ENCODE measurements at places on chromosomes 13 and 19.

GRCh38 chr13:21171420-21171819 lies 4.9 kb downstream of the SKA3 start:
- DNase-seq: no peak

DNA sequence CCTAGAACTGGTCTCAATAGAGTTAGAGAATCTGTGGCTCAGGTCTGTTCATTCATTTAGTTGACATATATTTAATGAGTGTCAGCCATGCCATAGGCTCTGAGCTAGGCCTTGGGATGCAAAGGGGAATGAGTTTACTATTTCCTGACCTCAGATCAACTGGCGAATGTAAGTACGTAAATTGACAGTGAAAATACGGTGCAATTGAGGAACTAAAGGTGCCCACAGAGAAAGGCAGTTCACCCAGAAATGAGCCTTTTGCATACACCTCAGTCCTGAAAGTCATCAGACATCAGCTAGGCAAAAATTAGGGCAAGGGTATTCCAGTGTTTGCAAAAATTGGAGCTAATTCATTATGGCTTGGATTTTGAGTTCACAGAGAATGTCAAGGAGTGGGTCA lies 20.6 kb upstream of the UPF3A start:
- no peak for DNase-seq

DNA sequence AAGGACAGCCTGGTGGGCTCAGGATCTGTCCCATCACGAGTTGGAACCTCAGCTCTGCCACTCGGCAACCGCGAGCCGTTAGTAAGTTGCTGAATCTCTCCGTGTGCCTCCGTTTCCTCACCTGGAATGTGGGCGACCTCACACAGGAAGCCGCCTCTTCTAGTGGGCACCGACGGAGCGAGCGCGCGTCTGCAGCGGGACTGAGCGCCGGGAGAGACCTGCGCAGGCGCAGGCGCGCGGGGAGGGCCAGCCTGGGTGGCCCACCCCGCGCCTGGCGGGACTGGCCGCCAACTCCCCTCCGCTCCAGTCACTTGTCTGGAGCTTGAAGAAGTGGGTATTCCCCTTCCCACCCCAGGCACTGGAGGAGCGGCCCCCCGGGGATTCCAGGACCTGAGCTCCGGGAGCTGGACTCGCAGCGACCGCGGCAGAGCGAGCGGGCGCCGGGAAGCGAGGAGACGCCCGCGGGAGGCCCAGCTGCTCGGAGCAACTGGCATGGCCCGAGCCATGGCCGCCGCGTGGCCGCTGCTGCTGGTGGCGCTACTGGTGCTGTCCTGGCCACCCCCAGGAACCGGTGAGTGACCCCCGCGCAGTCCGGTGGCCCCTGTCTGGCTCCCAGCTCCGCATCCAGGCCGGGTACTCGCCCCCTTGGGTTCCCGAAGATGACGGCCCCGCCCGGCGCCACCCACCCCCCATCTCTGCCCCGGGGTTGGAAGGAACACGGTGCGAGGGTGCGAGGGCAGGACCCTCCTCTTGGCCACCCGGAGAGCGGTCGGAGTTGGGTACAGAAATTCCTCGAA lies at the start of gene PVR:
TSS of gene PVR (plus strand) at position 306 of the 797 bp plus-strand sequence. CDS start at position 493, 187 bp downstream.
- DNase-seq: peak; percentile 31

DNA sequence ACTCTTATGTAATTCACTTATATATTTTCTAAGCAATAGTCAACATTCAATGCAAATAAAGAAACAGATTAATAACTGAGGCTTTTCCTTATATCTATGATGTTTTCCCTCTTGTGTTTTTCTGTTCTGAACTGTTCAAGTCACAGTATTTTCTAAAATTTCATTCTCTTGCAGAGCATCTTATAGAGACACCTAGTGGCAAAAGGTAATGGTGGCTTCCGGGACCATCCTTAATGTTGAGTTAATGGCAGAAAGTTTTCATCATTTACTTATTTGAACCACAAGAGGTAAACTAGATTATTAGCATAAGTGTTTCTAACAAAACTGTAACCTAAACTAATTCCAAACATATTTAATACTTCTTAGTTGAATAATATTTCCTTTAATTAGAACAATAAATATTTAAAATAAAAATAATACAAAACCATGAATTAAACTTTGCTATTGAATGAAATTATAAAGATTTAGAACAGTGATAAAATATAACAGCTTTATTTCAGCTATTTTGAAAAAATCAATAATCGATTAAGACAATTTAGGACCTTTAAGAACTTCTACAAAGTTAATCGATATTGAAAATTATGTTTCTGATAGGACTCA lies 1.7 kb upstream of the SLITRK5 start:
- DNase-seq: peak; percentile 43

DNA sequence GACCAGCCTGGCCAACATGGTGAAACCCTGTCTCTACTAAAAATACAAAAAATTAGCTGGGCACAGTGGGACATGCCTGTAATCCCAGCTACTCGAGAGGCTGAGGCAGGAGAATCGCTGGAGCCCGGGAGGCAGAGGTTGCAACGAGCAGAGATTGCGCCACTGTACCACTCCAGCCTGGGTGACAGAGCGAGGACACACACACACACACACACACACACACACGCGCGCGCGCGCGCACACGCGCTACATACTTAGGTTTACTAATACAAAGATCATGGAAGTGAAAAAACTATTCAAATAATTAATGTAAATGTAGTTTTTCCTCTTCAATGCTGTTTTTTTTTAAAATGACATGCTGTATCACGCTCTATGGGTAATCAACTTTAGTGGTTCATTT lies 58.5 kb upstream of the ZDHHC20 start:
- DNase-seq: no peak

DNA sequence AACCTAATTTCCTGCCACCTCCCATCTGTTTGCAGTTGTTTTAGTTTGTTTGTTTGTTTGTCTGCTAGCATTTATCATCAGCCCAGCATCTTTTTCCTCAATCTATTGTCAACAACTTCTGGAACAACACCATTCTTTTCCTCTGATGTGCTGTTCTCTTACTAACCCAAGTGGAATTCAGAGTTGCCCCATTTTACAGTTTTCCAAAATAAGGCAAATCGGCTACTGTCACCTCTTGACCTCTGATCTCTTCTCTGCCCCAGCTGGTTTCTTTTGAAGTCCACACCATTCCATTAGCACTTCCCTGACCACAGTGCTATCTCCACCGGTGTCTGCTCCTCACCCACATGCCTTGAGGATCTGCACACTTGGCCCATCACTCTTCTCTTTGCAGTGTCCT lies 102.4 kb downstream of the EFNB2 start:
- no peak for DNase-seq

DNA sequence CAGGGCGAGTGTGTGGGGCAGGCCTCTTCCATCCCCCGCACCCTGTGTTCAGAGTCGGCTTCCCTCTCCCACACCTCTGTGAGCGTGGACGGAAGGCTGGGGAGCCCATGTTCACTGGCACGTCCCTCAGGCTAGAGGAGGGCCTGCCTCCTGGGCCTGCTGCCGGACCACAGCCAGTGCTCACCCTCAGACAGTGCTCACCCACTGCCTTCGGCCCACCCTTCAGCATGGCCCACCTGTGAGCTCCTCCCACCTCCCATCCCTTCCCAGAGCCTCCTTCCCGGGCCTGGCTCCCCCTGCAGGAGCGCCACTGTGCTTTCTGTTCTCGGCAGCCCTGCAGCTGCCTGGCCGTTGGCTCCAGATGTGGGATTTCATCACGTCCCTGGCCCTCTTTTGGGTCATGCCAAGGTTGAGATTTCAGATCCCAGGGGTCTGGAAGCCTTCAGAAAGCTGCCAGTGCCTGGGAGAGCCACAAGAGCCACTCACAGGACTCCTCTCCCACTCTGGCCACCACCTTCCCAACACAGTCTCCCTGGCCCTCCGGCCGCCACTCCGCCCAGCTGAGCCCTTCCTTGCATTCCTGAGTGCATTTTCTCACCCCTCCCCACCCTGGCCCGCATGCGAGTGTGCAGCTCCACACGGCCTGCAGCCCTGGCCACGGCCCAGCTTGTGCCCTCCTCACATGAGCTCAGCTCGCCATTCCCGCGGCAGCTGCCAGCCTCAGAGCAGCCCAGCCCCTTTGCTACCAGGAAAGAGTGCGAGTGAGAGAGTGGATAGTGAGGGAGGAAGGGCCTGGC lies 25.3 kb downstream of the CAPN12 start:
- no peak for DNase-seq

DNA sequence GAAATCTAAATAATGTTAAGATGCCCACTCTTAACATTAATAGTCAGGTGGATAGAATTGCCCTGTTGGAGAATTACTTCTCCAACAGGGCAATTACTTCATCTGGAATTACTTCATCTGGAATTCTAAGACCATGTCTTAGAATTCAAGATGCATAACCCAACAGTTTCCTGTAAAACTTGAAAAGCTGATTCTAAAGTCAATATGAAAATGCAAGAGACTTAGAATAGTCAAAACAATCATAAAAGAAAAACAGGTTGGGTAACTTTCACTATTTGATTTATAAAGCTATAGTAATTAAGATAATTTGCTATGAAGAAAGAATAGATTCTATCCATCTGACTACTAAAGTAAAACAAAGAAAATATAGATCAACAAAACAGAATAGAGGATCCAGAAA lies 75.2 kb downstream of the ABCC4 start:
- DNase-seq: no peak

DNA sequence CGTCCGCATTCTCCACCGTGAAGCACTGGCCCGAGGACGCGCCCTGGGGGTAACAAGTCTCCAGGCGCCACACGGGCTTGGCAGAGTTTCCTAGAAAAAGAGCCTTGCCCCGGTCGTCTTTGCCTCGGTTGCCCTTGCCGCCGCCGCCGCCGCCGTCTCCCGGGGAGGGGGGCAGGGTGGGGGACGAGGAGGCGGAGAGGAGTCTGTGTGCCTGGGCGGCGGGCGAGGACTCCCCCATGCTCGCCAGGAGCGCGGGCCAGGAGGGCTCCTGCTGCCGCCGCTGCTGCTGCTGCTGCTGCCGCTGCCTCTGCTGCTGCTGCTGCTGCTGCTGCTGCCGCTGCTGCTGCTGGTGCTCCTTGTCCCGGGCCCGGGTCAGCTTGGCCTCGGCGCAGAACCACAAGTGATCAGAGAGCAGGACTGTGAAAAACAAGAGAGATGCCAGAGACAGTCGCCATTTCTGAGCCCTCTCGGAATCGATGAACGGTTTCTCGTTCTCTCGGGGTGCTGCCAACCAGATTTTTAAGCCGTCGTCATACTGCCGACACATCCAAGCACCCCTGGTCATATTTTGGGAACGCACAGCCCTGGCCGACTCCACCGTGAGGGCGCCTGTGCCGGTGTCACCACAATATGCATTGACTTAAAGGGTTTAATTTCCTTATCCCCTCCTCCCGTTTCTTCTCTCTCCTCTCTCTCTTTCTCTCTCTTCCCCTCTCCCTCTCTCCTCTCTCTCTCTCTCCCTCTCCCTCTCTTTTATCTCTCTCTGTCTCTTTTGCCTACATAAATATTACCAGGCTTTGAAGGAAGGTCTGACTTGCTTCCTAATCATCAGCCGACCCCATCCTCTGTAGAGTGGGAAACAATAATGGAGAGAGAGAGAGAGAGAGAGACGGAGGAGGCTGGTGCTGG lies 349.1 kb downstream of the LIG4 start:
- DNase-seq: no peak

DNA sequence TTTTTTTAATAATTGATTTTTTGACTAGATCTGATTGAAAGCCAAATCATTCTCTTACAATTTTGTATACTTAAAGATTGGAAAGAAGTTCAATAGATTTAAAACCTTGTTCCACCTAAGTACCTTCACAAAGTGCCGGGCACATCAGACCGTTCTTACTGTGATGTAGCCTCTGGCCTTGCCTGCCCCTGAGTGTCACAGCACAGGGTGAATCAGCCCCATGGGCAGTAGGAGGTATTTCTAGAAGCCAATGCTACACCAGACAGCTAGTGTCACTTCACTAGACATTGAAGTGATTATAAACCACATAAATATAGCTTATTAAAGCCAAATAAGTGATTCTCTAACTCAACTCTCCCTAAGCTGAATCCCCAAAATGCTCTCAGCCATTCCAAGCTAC lies 131.3 kb downstream of the LACC1 start:
- no peak for DNase-seq

DNA sequence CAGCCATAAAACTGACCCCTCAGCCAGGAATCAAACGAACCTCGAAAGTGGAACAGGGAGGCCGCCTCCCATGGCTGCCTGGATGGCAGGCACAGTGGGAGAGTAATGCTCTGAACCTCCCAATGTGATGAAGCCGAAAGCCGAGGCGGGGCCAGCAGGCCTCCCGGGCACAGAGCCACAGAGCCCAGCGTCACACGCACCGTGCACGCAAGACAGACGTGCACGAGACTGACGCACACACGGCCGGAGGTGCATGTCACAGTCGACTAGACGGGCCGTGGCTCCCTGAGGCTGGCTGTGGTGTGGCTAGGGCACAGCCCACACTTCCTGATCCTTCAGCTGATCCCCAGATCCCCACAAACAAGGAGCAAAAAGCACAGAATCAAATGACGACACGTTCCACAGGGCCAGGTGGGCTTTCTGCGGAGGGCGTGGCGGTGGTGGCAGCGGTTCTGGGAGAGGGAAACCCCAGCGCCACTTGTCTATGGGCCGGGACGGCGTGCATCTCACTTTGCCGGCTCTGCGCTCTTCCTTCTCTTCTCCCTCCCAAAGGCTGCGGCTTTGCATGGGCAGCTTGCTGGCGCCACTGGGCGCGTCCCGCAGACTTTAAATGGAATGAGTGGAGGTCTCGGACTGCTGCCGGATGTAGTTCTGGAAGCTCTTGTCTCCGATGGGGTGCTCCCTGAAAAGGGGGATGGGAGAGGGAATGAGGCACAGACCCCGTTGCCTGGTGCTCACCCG lies 5.0 kb upstream of the C13orf46 start:
- DNase-seq: no peak

DNA sequence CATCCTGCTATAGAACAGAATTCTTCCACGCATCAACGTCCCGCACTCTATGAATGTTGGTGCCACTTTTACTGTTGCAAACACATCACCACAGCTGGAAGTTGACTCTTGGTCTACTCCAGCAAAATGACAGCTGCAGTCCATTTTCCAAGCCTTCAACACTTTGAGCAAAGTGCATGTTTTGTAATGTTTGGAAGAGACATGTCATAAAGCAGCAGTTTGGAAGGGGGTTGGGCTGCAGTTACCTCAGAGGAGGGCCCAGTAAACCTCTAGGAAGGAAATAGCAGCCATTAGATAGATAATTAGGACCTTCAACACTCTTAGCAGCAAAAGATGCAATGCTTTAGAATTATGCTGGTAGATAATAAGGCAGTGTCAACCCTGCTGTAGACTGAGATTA lies 323.6 kb downstream of the TDRD3 start:
- no peak for DNase-seq

- DNase-seq: no peak
These were observed 721 bp downstream of the MED25 start for GRCh38 chr19:49818649-49819370.
